Activated CD4-positive, CD25-positive, alpha-beta regulatory T cell (primary cell): ENCODE measurements at places on chromosomes 3 and 15.

GRCh38 chr3:50408443-50408944 lies 49.2 kb upstream of the TMEM115 start:
- DNase-seq = no peak

DNA sequence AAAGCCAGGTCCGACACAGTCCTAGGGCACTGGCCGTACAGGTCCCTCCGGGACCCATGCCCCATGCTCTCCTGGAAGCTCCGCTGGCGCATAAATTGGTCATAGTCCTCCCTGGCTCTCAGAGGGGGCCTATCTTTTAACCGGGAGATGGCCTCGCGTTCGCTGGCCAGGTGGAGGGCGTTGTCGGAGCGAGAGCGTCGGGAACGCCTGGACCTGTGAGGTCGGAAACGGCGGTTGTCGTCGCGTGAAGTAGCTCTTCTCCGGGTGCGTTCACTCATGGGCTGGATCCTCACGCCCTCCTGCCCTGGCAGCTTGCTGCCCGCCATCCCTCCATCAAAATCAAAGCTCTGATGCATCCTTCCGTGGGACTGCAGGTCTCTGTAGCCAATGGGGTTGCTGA lies 76.0 kb upstream of the PSMD6 start:
- DNase-seq = no peak

DNA sequence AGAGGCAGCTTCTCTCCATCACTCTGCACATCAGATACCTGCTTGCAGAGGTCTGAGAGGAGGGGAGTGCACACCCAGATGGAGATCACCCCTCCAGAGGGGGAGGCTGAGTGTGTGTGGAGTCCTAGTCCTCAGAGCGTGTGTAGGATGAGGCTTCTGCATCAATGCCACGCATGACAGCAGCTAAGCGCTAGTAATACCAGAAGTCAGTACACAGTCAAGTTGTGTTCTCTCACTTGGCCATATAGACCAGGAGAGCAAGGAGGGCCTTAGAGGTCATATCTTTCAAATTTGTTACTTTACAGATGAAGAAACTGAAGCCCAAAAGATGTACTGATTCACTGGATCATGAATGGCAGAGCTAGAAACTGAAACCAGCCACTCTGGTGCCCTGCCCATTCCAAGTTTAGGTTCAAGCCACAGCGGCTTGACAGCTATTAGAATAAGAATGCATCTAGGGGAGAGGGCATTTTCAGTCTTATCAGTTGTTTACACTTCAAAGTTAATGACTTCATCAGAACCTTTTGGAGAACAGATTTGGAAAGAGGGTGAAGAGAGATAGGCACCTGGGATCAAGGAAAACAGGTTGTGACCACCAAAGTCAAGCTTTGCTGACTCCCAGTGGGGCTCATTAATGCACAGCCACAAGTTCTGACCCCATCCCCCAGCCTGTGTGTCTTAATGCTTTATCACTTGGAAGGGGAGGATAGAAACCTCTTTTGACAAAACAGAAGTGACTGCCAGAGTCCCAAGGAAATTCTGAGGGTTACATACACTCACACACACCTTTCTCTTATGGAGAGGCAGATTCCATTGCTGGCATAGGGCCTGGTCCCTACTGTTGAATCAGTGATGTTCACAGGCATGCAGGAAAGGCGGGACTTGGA lies 310.3 kb downstream of the CHST2 start:
- DNase-seq = no peak

GRCh38 chr15:47844437-47844836 lies 127.1 kb downstream of the SEMA6D start:
- no peak for DNase-seq

GRCh38 chr3:156547637-156548036 lies 7.3 kb downstream of the SSR3 start:
- DNase-seq = no peak

- no peak for DNase-seq
Measured at GRCh38 chr3:146536681-146537080, 7.7 kb downstream of the PLSCR1 start.

DNA sequence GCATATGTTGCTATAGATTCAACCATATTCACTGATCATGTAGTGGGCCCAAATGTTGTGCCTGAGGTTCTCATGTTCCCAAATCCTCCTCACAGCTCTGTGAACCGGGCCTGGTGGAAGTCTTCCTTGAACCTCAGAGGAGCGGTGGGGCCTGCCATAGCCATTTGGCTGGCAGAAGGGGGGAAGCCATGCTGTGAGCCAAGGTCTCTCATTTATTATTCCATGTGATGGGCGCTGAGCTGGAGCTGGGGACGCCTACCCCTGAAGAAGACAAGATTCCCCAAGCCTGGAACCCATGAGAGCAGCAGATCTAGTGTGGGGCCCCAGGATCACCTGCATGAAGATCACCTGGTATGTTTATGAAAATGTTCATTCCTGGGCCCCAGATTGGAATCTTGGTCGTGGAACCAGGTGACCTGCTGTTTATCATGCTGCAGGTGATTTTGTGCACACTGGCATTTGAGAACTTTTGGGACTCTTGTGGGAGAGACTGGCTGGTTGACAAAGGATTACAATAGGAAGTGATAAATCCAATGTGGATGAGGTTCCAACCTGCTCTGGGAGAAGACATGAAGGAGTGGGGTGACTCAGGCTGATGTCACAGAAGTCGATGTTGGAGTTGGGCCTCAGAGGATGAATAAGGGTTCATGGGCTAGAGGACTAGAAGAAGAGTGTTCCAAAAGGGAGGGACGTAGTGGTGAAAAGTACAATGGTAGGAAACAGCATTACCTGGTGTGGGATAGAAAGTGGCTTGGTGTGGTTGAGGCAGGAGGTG lies 102.1 kb downstream of the ASB7 start:
- DNase-seq = no peak

DNA sequence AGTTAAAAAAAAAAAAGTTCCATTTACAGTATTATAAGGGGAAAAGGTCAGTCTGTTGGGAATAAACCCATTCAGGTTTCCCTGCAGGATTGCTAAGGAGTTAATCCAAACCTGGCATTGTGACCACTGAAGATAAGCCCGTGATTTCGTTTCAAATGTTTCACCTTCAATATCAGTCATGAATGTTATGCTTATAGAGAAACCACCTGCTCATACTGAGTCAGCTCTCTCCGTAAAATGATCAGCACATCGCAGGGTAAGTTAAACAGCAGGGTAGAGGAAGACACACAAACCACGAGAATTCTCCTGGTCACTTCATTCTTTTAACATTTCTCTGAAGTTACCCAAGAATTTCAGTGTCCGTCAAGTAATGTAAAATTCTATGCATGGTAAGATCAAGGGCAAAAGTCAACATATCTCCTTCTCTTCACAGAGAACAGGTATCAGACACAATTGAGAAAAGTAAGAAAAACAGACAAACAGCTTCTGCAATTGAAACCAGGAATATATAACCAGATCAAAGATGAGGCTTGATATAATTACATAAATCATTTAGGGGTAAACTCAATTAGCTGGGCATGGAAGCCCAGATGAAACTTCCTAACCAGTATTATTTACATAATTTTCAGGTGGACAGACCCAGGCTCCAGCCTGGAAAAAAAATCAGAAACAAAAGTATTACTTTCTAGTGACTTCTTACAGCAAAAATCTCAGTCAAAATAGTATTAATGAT lies 67.6 kb upstream of the ARHGEF3 start:
- DNase-seq = no peak

- DNase-seq = no peak
Measured at GRCh38 chr3:158731486-158731885, 771 bp downstream of the RARRES1 start.

- no peak for DNase-seq
Measured at GRCh38 chr3:69104586-69104985, 17.8 kb downstream of the LMOD3 start.

DNA sequence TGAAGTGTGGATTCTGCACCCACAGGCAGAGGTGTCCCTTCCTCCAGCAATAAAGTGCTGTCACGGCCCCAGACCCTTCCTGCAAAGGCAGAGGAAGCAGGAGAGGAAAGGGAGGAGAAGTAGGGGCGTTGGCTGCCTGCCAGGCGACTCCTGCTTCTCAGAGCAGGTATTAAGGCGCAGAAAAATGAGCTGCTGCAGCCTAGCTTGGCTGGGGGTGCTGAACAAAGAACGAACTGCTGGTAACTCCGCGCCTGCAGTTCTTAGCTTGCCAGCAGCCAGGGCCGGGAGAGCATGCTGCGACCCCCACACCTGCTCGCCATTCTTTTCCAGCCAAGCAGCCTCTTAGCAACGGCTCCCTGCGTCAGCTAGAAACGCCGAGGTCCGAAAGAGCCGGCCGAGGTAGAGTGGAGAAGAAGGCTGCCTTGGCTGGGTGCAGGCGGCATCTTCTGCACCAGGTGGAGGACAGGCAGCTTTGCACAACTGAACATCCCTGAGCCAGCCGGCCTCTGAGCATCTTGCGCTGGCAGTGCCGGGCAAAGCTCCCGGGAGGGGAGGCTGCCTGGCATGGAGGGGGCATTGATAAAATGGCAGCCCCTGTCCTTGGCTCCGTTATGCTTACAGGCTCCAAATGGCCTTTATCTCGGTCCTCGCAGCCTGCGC lies 296.0 kb downstream of the MEX3B start:
- no peak for DNase-seq

DNA sequence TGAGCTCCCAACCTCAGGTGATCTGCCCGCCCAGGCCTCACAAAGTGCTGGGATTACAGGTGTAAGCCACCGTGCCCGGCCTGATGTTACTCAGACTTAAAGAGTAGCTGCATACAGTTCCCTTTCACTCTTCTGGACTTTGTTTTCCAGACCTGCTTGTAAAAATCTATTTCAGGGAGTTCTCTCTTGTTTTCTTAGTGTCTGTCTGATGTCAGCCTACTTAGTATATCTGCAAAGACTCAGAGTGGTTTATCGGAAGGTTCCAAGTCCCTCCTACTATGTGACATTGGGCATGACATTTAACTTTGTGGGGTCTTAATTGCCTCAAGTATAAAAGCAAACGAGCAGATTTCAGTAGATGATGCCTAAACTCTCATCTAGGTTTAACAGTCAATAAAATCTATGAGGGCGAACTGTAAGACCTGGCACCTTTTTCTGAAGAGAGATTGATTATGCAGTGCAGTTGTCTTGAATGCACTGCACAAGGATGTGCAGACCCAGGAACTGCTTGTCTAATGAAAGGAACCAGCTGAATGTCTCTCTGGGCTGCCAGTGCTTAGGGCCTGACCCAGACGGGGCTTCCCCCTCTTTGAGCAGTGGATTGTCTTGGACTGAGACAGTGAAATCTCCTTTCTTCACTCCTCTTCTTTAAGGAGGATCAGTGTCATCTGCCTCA lies 301.4 kb downstream of the PTPRG start:
- DNase-seq = no peak

GRCh38 chr3:69602112-69602511 lies 137.2 kb upstream of the MITF start:
- no peak for DNase-seq

- DNase-seq = no peak
Measured at GRCh38 chr3:11662392-11662990, 18.8 kb upstream of the VGLL4 start.

DNA sequence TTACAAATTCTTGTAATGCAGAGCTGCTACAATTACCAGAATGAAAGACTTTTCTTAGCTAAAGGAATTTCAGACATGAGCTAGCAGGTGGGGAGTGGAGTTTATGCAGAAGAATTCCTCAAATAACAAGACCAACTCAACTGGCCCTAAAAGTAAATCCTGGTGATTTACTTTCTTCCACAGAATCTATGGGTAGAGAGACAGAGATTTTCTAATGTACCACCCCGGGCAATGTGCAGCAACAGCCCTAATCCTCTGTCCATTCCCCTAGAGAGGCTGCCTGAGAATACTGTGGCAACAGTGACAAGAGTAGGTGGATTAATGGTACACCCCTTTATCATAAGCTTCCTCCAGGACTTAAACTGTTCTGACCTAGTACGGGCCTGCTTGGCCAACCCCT lies 55.2 kb downstream of the AQR start:
- no peak for DNase-seq

- DNase-seq = no peak
Measured at GRCh38 chr3:97488741-97489140, 275.8 kb upstream of the ARL6 start.

DNA sequence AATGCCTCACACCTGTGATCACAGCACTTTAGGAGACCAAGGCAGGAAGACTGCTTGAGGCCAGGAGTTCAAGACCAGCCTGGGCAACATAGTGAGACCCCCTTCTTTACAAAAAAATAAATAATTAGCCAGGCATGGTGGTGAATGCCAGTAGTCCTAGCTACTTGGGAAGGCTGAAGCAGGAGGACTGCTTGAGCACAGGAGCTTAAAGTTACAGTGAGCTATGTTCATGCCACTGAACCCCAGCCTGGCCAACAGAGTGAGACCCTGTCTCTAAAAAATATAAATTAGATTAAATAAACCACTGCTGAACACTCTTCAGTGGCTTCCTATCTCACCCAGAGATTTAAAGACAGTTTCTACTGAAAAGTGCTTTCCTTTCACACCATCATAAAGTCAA lies 6.2 kb downstream of the IFT80 start:
- DNase-seq = no peak

GRCh38 chr3:49600781-49601180 lies 46.5 kb downstream of the BSN start:
- DNase-seq = no peak

GRCh38 chr3:111864821-111865656 lies 6.0 kb downstream of the PHLDB2 start:
- no peak for DNase-seq

GRCh38 chr15:64070106-64070505 lies 23.5 kb downstream of the CIAO2A start:
- DNase-seq = no peak

DNA sequence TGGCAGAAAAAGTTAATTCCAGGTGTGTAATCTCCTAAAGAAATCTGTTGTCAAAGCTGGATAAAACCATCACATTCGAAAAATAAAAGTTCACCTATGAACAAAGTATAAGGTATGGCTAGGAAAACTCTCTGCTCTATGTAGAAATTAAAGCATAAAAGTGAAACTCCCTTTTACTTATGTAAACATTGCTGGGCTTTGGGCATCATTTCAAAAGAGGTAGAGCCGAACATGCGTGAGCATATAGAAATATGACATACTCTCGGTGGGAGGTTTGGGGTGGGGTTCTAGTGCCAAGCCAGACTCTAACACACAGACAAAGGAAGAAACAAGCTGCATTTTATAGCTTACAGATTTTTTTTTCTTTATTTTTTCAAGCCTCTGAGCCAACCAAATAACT lies 306.8 kb upstream of the ATP11B start:
- DNase-seq = no peak

DNA sequence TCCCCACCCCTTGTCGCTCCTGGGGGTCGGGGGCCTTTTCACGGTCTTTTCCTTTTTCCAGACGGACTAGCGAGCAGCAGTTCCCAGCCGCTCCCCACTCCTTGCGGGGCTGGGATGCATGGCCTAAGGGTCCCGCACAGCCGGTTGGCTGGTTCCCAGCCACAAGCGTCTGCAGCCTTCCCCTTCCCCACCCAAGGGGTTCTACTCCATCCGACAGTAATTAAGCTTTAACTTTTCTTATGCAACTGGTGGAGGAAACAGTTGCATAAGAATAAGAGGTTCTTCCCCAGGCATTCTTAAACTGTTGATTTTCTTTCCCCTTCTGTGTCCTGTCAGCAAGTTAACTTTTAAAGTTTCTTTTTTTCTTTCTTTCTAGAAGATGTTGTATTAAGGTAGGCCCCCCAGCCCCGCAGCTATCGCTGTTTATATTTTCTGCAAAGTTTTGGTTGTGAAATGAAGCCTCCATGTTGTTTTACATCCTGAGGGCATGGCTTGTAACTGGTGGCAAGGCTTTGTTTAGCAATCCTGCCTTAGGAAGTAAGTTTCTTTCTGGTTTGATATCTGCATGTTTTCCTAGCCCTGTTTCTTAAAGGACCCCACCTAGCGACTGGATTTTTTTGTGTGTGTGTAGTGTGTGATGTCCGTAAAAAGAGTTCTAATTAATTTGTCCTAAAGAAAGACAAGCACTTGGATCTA lies 207.5 kb downstream of the ZNF385D start:
- DNase-seq = no peak

- DNase-seq = no peak
Measured at GRCh38 chr15:75008221-75008625, 12.9 kb downstream of the SCAMP5 start.
